ENCODE measurements at places on chromosomes 13 and 19. TPM values are rescaled to one million over a fixed set of nuclear protein-coding genes. Genes with fewer than 3 reads are reported as not detected.

DNA sequence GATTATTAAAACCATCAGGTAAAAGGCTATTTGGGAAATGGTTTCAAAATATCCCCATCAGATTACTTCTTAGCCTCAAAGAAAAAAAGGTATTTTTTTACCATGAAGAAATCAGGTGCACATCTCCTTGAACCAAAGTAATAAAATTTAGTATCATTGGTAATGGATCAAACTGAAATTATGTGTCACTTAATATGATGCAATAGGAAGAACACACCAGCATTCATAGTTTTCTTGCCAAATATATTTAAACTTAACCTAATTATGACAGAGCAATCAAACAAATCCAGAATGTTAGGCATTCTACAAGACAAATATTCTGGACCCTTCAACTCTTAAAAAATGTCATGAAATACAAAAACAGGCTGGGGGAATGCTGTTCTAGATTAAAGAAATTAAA, 4.1 kb upstream of the ZNF420 start:
- no peak overlapping the region for H3K4me3 ChIP-seq
- H3K27me3 ChIP-seq: no peaks in the 10 kb centered on the region
- no peak for DNase-seq
- no peaks in the 10 kb centered on the region for H3K36me3 ChIP-seq
- H3K4me1 ChIP-seq: peaks cover 2% of the 10 kb centered on the region
- H3K27ac ChIP-seq: no peak overlapping the region

DNA sequence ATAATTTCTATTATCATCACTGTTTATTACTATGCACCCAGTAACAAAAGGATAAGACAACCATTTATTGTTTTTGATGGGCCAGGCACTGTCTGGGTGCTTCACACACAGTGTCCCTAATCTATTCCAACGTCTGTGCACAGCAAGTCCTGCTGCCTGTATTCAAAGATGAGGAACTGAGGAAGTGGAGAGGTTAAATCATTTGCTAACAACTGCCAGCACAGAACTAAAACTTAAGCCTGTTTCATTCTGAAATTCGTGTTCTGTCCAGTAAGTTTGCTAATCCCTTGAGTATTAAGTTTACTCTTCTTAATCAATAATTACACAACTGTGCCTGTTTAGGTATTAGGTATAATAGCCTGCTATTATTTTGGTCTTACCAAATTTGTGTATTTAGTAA, 41.9 kb downstream of the TEX26 start:
- no peak for DNase-seq
- no peak overlapping the region for H3K4me3 ChIP-seq
- no peaks in the 10 kb centered on the region for H3K4me1 ChIP-seq

GRCh38 chr13:90032841-90033493, 1314.5 kb upstream of the MIR17HG start:
- H3K36me3 ChIP-seq: no peaks in the 10 kb centered on the region
- no peak for DNase-seq
- H3K27me3 ChIP-seq: no peaks in the 10 kb centered on the region
- no peak overlapping the region for H3K27ac ChIP-seq
- H3K4me1 ChIP-seq: no peaks in the 10 kb centered on the region

DNA sequence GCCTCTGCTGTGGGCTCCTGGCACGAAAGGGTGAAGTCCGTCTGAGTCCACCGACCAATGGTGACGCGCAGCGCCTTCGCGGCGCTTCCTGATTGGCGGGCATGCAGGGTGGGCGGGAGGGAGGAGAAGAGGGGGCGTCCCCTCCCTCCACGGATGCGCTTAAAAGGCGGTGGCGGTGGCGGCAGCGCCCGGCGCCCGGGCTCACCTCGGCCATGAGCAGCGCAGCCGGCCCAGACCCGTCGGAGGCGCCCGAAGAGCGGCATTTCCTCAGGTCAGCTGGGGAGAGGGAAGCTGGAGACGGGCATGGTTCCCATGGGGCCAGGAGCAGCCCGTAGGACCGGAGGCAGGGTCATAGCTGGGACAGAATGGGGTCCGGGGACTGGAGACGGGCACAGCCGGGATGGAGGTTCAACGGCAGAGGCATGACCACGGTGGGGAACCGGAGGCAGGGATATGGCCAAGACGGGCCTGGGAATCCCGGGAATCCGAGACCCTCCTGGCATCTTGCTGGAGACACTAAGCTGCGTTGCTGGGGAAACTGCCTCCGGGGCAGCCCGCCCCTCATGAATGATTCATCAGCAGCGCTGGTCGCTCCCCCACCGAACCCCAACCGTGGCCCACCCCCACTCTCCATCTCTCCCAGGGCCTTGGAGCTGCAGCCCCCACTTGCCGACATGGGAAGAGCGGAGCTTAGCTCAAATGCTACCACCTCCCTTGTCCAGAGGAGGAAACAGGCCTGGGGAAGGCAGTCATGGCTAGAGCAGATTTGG, at the start of gene YJEFN3:
YJEFN3 (plus strand) TSS at position 191 of the 770 bp plus-strand sequence; CDS start at position 213, 22 bp downstream.
- no peaks in the 10 kb centered on the region for H3K36me3 ChIP-seq
- no peaks in the 10 kb centered on the region for H3K27me3 ChIP-seq
- H3K4me1 ChIP-seq: no peaks in the 10 kb centered on the region
- no peak within 1 kb of the TSS for H3K4me3 ChIP-seq
- no peak for DNase-seq

The GSX1 gene
- not detected for total RNA-seq

The ZNF728 gene
- 10.0 TPM for total RNA-seq
